Urinary bladder (tissue), 4 donors: ENCODE measurements at places on chromosomes 2 and 18. TPM values are rescaled to one million over a fixed set of nuclear protein-coding genes. Genes with fewer than 3 reads are reported as not detected.

- DNase-seq, result no peak
Observed at GRCh38 chr2:51553476-51553875, 521.5 kb upstream of the NRXN1 start.

BOK gene
- total RNA-seq, result 16.7 TPM

GRCh38 chr2:168749297-168749696 is 53.1 kb upstream of the NOSTRIN start:
- DNase-seq, result no peak

CRYGC gene
- not detected for total RNA-seq

DNA sequence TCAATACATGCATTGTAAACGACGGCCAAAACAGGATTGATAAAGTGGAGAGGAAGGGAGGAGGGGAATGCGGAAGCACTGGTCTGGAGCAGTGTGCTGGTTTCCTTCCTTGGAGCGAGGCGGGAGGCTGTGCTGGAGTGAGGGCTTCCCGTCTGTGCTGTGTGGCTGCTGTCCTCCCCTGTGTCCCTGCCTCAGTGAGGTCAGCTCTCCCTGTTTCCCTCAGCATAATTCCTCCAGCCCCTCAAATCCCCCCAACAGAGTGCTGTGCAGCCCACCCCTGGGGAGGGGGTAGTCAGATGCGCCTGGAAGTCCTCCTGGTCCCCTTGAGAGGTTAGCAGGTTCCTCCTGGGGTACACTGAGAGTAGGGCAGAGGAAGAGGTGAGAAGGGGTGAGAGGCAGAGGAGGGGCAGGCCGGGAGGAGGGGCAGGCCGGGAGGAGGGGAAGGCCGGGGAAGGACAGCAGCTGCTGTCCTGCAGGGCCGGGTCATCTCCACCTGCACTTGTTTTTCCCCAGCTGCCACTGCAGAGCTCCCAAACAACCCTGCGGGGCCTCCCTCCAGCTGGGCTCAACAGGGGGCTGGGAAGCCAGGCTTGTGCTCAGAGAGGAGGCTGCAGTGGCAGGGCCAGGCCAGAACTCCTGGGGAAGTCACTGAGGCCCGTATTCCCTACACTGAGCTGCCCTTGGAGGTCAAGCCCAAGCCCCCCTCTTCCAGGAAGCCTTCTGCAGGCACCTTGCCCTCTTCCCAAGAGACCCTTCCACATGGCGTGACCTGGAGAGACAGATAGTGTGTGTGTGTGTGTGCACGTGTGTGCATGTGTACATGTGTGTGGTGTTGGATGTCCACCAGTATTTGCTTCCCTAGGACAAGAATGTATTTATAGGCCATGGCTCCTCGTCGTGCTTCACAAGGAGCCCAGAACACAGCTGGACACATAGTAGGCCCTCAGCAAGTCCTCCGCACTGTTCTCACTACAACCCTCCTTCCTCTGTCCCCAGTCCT is 13.2 kb upstream of the ATP6V1B1 start:
- no peak for DNase-seq

GRCh38 chr2:219020604-219021365 is 20.5 kb downstream of the CFAP65 start:
- no peak for DNase-seq

DNA sequence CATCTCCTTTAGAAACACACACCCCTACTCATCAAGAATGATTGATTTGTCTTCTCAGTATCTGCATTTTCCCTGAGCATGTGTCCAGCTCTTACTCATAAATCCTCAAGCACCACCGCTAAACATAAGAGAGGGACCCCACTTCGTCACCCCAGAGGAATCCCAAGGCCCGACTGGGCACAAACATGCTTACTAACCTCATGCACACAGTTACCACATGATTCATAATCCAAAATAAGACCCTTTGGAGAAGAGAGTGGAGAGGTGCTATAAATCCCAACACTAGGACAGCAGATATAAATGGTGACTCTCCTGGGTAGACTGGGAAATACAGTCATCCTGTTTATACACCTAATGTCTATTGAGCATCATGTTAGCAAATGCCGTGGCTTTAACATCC is 843.2 kb upstream of the ID2 start:
- no peak for DNase-seq

DNA sequence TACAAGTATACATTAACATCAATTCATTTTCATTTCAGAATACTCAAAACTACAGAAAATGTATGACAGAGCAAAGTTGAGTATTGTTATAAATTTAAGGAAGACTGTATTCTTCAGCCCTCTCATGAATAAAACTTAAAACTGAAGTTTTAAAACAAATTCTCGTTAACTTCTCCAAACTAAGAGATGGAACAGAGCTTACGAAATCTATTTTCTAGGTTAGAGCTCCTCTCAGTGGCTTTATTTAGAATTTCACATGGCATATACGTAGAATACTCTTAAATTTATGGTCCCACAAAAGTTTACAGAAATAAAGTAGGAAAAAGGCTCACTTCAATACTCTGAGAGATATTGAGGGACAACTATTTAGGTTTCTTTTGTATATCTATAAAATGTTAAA is 612.1 kb downstream of the KCNJ3 start:
- DNase-seq, result no peak

DNA sequence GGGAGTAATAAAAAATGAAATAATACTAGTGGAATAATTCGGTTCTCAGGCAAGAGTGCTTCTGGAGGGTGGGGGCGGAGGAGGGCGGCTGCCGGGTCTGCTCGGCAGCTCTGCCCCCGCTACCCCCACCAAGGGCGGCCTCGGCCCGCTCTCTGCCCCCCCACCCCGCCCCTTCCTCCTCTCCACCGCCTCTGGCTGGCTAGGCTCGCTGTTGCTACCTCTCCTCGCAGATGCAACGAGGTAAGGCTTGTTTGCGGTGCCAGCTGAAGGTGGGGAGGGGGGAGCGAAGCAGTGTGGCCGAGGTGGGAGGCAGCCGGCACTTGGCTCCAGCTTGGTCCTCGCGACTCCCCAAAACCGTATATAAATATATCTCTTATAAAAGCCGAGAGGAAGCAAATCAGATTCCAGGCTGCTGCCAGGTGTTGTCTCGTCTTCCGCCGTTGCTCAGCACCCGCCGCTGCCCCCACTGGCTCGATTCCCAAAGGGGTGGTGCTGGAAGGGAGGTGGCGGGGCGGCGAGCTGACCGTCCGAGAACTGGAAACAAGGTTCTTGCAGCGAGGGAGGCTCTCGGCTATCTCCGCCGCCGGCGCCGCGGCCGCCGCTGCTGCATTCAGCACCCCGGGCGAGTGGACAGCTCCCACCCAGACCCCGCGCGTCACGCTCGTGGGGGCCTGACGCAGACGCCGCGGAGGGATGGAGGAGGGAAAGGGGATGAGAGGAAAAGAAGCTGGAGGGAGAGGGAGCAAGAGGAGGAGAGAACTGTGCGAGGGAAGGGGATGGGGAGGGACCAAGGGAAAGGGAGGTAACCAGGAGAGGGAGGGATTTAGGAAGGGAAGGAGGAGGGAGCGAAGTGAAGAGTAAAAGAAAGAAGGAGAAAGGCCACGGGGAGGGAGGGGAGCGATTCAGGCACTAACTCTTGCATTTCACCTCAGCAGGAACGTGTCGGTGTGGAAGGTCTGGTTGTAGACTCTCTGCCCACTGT is at the start of gene MARCHF4:
TSS of gene MARCHF4 (minus strand) at position 763 of the 982 bp plus-strand sequence. CDS start 2,223 bp downstream, outside the sequence.
- DNase-seq, result peak; percentile 18

DNA sequence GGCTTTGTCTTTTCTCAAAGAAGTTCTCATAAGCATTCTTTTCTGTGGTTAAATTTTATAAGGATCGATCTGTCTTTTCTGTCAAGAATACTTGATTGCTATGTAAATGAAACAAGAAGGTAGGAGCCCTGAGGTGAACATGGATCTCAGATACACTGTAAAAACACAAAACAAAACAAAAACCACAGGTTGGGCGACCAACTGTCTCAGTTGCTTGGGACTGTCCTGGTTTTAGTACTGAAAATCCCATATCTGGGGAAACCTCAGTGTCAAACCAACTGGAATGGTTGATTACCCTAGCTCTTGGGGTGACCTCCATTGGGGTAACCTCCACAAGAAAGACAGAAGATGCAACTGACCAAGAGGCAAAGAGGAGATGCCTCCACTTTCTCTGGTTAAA is 55.8 kb upstream of the TMEM178A start:
- no peak for DNase-seq

GRCh38 chr18:22110461-22110924 is 58.9 kb upstream of the GATA6 start:
- no peak for DNase-seq

DNA sequence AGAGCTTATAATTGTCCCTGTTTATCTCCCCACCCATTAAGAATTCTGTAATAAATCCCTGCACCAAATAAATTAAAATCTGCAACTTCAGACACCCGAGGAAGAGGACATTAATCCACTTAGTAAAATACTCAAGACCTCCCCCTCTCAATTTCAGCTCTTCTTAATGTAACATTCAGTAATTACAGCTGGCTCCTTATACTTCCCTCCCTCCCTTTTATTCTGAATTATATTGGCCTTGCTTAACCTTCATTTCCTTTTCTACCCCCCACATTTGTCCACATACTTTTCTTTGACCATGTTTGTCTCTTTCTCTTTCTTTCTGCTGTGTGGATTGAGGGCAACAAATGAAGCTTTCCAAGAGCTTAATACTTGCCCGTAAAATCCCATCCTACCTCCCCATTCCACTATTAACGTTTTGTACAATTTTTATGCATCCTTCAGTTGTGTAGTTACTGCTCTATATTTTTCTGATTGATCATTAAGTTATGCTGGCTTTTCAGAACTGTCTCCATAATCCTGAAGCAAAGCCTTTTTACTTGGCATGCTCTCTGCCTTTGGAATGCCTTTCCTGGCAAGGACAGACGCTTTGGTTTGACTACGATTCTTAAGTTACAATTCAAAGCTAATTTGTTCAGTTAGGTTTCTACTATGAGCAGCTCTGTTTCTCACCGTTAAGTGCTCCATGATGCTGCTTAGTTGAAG is 580.1 kb downstream of the ZEB2 start:
- DNase-seq, result no peak

DNA sequence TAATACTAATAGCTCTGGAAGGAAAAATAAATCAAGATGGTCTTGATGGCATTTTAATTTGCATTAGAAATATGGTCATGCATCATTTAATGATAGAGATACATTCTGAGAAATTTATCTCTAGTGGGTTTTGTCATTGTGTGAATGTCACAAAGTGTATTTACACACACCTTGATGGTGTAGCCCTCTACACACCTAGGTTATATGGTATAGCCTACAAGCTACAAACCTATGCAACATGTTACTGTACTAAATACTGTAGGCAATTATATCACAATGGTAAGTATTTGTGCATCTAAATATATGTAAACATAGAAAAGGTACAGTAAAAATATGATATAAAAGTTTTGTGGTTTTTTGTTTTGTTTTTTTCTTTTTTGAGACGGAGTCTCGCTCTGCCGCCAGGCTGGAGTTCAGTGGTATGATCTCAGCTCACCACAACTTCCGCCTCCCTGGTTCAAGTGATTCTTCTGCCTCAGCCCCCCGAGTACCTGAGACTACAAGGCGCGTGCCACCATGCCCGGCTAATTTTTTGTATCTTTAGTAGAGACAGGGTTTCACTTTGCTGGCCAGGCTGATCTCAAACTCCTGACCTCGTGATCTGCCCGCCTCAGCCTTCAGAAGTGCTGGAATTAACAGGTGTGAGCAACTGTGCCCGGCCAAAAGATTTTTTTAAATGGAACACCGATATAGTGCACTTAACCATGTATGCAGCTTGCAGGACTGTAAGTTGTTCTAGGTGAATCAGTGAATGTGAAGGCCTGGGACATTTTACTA is 83.7 kb upstream of the UBXN4 start:
- DNase-seq, result no peak

DNA sequence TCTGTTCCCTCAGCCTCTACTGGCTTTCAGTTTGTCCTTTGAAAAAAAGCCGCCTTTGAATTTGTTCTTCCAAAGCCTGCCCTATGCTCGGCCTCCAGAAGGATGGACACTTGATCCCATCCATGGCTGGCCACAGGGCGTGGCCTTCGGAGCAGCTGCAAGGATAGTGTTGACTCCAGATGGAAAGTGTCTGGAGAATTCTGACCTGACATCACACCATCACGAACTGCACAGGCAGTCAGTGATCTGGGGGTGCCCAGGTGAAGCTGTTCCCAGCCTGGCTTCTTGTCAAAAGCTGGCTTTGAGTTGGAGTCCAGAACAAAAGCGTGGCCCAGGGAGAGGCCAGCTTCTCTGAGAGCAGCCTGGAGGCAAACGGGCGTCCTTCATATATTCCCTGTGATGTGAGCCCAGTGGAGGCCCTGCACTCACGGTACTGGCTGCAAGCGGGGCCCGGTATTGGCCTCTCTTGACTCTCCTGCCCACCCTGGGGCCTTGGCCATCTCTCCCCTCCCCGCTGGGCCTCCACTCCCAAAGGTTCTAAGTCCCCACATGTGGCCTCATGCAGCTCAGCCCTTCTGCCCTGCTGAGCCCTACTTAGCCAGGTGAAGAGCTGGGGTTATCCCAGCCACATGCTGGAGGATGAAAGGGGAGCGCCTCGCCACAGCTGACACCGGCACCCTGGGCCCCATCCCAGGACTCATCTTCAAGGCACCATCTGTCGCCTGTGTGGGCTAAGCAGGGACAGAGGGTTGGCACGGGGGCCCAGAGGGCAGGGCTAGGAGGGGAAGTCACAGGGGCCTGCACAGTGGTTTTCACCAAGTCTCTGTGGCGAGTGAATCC is 20.4 kb upstream of the ATOH8 start:
- DNase-seq, result no peak

- DNase-seq, result no peak
Observed at GRCh38 chr2:165905854-165906253, 47.7 kb downstream of the TTC21B start.

DNA sequence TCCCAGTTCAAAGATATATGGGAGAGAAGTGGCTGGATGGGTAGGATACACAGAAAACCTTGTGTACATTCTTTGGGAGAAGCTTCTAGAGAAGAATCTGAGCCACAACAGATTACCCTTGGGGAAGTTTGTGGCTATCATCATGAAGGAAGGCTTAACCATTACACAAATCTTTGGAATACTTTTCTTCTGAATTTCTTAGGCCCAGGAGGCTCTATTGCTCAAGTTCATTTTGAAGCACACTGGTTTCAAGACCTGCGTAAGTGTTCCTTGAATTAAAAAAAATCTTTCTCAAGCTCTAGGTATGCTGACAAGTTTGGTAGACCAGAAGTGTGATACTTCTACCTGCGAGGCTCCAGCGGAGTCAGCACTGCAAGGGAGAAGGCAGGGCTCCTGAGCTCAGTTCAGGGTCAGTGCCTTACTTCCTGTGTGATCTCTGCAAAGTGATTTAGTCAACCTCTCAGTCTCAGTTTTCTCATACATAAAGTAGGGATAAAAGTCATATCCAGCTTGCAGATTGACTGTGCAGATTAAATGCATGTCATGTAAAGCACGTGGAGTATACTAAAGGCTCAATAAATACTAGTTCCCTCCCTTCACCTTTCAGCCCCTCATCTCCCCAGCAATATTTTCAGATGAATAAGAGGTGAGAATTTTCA is 438.6 kb downstream of the DLGAP1 start:
- DNase-seq, result no peak

RASGRP3 gene
- 28.5 TPM for total RNA-seq

- DNase-seq, result no peak
Observed at GRCh38 chr18:42545825-42546224, 569.7 kb downstream of the RIT2 start.

GRCh38 chr2:159124441-159124911 is 156.0 kb downstream of the TANC1 start:
- no peak for DNase-seq

KIAA2012 gene
- total RNA-seq, result 0.16 TPM

HRH4 gene
- 0.26 TPM for total RNA-seq
